ENCODE measurements at places on chromosomes 12 and 14.

DNA sequence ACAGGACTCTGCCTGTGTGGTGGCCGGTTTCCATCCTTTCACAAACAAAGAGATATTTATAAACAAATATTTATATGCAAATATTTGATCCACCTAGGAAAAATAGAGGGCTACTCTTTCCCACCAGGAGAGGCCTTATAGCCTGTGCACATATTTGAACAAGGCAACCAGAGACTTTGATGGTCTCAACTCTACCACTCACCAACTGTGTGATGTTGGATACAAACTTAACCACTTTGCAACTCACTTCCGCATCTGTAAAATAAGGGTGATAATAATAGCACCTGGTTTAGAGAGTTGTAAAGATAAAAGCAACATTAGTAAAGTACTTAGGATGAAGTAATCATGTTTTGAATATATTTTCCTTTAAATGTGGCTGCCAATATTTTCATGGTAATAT is 1.5 kb upstream of the CLEC12A start:
- no peak for DNase-seq

DNA sequence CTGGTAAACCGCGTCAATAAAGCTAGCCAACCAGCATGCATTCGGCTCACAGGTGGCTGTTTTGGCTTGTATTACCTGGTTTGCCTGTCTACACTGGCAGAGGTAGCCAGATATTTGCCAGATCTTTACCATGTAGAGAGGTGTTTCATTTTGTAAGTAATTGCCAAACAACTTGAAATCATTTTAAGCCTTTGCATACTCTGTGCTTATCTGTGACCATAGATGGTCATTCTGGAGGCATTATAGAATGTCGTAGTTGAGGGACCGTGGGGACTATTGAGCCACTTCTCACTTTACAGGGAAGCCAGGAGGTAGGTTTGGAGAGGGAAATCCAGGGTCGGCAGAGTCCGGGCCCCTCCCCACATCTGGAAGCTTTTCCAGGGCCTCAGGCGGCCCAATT is 5.9 kb downstream of the ADGRD1 start:
- DNase-seq: no peak

- no peak for DNase-seq
These were observed 80.4 kb upstream of the SINHCAF start for GRCh38 chr12:31406345-31406744.

DNA sequence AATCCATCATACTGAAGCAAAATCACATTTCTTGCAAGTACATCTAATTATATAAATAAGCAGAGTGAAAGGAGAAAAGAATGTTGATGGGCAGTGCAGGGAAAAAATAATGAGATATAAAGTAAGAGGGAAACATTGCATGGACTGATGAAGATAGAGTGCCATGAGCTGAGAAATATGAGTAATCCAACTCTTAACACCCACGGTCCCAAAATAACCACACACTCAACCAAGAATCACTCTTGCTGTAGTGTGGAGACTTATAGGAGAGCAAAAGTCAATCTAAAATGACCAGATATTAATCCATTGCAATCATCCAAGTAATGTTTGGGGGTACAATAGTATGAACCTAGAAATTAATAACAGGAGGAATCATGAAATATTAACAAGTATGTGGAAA is 40.2 kb downstream of the MYF5 start:
- no peak for DNase-seq

GRCh38 chr12:10214136-10214894 is 1.6 kb downstream of the GABARAPL1 start:
- no peak for DNase-seq

DNA sequence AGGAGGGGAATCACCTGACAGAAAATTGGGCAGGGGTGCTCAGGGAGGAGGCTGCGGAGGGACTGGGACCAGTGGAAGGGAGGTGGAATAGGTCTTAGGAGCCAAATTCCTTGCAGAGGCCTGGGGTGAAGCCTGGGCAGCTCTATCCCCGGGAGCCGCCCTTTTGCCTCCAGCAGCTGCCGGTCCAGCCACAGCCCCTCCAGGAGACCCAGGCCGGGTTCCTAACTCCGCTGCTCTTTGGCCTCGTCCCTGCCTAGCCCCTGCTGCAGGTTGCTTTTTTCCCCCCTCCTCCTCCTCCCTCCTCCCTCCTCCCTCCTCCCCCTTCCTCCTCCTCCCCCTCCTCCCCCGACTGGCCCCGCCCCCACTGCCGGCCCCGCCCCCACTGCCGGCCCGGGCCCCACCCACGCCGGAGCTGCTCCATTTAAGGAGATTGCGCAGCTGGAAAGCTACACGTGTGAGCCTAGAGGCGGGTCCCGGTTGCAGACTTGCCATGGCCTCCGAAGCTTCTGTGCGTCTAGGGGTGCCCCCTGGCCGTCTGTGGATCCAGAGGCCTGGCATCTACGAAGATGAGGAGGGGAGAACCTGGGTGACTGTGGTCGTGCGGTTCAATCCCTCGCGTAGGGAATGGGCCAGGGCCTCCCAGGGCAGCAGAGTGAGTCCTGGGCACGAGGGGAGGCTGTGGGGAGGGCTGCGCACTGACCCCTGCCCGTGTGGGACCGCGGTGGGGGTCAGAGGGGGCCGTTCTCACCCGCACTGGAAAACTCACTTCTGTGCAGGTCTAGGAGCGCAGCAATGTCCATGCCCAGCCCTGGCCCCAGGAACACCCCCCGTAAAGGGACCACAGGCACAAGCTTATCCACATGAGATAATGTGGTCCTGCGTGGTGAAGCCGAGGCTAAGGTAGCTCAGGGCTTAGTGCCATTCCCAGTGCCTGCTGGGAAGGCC is at the start of gene TCL1B:
TCL1B (plus strand) TSS at position 449 of the 945 bp plus-strand sequence; CDS start at position 491, 42 bp downstream.
- no peak for DNase-seq

GRCh38 chr14:88166616-88167015 is 156.5 kb downstream of the KCNK10 start:
- no peak for DNase-seq

DNA sequence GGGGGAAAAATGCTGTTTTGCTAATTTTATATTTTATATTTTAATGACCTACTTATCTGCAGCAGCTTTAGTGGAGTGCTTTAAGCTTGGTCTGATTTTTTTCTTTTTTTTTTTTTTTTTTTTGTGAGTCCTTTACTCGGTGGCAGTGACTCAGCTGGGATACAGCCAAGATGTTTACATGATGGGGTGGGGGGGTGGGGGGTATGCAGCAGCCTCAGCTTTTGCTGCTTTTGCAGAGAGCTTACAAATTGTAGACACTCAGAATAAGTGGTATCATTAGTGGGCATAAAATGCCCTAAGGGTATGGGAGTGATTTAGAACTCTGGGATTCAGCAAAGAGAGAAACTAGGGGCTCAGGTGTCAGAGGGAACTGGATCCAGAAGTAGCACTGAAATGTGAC is 38.2 kb upstream of the ARHGAP5 start:
- DNase-seq: no peak

DNA sequence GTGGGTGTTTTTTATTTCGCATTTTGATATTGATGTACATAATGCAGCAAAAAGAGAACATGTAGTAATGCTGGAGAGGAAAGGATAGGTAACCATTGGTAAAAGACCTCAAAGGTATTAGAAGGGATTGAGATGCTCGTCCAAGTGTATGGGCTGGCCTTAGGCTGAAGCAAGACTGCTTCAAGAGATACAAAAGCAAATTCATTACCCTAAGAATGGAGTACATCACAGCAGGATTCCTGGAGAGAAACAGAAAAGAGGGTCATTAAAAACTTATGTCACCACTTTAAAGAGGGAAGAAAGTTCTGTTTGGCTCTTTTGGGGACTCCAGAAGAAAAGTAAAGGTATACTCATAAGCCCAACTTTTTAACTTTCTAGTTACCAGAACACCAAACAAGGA is 420.5 kb downstream of the ZFP36L1 start:
- no peak for DNase-seq

- DNase-seq: no peak
These were observed at the start of gene ACRBP for GRCh38 chr12:6647083-6647604. TSS of gene ACRBP (minus strand) at chr12:6647432. CDS start at chr12:6647366, 66 bp downstream.

DNA sequence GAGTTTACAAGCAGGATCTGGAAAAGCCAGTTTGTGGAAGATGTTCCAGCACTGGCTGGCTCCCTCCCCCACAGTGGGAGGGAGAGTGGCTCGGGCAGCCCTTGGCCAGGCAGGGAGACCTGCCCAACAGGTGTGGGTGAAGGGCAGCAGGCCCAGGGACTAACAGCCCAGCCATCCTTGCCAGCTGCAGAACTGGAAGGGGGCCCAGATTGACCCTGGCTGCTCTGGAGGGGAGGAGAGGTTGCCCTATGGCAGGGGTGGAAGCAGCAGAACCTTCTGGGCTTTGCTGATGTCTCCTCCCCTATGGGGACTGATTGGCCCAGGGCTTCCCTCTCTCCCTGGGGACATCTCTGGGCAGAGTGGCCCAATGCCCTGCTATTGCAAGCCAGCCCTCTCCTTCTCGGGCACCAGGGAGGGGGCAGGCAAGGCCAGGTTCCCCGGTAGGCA is 20.5 kb downstream of the IRF2BPL start:
- no peak for DNase-seq

- DNase-seq: no peak
These were observed 206.3 kb downstream of the ACSS3 start for GRCh38 chr12:81284137-81284536.

DNA sequence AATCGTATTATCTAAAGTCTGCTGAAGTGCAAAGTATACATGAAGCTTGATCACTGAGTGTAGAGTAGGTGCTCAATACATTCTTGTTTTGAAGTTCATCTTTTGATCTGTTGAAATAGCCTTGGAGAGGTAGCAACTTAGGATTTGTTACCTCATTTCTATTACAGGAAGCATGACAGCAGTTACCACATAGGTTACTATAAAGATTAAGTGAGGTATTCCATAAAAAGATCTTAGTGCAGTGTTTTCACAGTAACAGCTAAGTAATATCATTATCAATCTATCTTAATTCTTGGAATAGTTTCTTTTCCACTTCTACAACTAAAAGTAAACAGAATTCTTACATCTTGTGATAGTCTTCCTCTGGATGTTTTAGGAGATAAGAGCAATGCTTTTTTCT is 50.9 kb downstream of the BTBD7 start:
- no peak for DNase-seq

DNA sequence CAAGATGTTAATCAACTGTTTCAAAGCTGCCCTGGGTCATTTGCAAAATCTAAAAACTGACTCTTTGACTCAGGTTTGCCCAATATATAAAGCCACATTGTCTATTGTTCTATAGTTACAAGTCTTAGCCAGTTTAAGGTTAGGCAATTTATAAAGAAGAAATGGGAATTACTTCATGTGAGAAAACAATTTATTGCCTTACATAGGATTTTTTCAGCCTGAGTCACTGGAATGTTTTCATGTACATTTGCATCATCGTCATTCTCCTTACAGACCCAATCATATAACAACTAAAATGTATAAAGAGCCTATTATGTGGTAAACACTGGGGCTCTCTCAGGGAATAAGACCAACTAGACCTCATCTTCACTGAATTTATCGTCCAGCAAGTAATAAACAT is 100.3 kb upstream of the PLEKHG7 start:
- no peak for DNase-seq

DNA sequence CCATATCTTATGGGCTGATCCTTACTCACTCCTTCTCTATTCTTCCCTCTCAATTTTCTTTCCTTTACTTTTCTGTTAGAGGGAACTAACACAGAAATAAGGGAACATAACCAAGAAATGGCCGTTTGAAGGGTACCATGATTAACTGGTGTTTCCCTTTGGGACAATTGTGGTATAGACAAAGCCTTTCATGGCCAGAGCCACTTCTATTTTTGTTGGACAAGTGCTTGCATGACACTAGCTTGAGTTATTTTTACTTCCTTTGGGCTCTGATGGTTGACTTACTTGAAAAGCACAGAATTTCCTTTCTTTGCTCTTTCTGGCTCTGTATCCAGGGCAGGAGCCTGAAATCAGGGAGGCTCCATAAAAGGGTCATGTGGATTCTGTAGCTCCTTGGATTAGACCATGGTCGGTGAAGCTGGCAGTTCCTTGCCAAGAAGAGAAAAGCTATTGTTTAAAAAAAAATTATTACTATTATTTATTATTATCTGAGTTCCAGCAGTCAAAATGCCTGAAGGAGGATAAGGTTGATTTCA is 130.6 kb downstream of the KTN1 start:
- no peak for DNase-seq

GRCh38 chr12:119207063-119207560 is 28.4 kb downstream of the HSPB8 start:
- no peak for DNase-seq

DNA sequence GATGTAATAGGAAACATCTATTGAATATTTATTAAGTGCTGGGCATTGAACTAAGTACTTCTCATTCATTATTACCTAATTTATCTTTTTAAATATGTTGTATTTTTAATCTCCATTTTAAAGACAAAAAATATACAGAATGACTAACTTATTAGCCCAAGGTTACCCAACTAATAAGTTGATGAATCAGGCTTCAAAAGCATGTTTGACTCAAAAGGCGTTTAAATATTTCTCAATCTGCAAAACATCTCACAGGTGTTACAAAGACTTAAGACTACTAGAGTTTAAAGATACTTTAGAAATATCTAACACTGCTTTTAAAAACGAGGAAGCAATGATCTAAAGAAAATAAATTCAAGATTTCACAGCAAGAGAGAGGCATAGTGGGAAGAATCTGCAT is 457.4 kb upstream of the DCN start:
- no peak for DNase-seq

DNA sequence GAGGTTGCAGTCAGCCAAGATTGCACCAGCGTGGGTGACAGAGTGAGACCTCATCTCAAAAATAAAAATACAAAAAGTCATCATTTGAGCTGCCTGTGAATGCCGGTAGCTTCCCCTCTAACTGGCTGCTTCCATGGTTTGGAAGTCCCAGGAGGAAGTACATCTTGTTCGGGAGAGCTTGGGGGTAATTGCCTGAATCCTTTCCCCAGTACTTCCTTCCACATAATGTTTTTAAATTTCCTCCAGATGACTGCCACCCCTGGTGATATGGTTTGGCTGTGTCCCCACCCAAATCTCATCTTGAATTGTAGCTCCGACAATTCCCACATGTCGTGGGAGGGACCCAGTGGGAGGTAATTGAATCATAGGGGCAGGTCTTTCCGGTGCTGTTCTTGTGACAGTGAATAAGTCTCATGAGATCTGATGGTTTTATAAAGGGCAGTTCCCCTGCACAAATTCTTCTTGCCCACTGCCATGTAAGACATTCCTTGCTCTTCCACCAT is 87.2 kb downstream of the SPRING1 start:
- DNase-seq: no peak

GRCh38 chr12:79885911-79886490 is 48.9 kb downstream of the PPP1R12A start:
- DNase-seq: no peak

GRCh38 chr12:13973996-13974395 is 7.4 kb downstream of the GRIN2B start:
- DNase-seq: no peak

- DNase-seq: no peak
These were observed 67.7 kb downstream of the PRKCH start for GRCh38 chr14:61388976-61389576.

DNA sequence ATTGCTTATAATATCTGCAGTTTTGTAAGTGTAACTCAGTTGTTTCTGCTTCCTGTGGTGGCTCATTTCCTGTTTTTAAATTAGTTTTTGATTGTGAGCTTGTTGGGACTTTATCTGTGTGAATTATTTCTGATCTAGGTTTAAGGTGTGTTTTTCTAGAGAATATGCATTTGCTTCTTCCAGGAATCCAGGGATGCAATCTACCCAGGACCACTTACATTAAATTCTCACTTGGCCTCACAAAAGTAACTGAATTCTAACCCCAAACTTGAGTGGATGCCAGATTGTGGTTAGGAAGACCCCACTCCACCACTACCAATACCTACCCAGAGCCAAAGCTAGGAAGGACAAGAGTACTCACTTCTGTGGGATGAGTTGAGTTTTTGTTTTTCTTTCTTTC is 11.9 kb downstream of the STYX start:
- no peak for DNase-seq

All from AML-193 (cell line).